ENCODE measurements at places on chromosomes 1 and 21.
A peak's percentile ranks its signal among the peaks of the same experiment; 100 is the strongest.

DNA sequence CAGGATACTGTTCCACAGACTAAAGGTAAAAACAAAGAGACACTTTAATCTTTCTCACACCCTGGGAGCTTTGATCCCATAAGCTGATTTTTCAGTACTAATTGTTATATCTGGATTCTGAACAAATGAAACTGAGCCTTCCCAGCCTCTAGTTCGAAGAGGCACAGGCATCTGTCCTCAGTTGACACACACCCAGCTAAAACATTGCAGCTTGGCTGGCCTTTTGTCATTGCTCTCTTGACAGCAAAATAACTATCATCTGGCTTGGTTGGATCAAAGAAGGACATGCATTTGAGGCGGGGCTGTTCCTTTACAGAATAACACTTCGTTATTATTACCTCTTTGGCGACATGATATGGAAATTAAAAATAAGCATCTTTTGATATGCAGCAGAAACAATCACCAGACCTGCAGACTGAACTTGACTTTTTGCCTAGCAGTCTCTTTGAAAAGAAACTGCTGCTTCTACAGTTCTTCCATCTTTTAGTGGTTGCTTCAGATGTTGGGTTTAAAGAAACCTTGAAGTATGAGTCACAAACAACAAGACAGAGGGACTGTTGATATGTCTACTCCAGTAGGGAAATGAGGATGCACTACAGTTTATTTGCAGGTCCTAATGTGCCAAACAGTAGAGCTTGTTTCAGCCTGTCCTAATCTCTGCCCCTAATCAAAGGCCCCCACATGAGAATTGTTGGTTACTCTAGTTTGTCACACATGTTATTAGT is 166.5 kb downstream of the TPR start:
- DNase-seq: no peak

DNA sequence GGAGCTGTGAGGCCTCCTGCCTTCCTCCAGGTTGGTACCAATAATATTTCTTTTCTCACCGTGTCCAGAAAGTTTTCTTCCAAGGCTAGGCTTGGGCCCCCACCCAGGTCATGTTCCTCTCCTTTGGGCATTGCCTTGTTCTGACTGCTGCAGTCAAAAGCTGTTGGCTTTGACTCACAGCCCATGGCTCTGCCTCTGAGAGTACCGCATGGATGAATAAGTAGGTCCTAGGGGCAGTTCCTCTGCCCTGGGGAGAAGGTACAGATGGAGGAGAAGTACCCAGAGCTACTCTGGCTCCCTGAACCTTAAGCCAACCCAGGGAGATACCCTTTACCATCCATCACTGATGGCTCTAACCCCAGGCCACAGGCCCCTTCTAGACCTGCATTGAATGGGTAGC is 115.0 kb downstream of the NAV1 start:
- DNase-seq: no peak

DNA sequence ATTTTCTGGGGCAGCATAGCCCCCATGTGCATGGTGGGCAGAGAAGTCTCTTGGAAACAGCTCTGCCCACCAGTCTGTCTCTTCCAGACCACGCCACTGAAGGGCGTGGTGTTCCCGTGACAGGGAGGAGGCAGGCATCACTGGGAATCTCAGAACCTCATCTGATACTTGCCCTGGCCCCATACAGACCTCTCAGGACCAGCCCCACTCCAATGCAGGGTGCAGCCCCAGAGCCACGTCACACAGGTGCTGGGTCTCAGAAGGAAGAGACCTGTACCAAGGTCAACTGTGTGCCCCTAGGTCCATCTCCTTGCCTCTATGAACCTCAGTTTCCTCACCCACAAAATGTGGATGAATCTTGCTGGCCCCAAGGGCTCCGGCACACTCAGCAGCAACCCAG is 7.3 kb downstream of the RAP1GAP start:
- no peak for DNase-seq

- DNase-seq: no peak
Measured at GRCh38 chr1:182851825-182852224, 12.7 kb downstream of the DHX9 start.

- DNase-seq: no peak
Measured at GRCh38 chr1:23807453-23807852, 6.9 kb upstream of the GALE start.

DNA sequence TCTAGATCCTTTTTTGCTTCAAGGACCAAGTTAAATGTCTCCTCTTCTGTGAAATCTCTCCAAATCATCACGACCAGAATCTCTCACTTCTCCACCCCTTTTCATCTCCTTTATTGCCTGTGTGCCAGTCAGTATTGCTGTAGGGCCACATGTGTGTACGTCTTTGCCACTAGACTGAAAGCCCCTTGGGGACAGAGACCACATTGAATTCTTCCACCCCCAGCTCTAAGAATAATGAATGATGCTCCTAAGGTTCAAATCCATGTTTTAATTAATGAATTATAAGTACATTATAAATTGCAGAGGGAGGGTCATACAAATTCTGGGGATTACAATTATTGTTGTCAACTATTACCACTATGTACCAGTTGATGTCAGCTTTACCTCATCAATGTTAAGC is 343.8 kb downstream of the USP25 start:
- DNase-seq: no peak

DNA sequence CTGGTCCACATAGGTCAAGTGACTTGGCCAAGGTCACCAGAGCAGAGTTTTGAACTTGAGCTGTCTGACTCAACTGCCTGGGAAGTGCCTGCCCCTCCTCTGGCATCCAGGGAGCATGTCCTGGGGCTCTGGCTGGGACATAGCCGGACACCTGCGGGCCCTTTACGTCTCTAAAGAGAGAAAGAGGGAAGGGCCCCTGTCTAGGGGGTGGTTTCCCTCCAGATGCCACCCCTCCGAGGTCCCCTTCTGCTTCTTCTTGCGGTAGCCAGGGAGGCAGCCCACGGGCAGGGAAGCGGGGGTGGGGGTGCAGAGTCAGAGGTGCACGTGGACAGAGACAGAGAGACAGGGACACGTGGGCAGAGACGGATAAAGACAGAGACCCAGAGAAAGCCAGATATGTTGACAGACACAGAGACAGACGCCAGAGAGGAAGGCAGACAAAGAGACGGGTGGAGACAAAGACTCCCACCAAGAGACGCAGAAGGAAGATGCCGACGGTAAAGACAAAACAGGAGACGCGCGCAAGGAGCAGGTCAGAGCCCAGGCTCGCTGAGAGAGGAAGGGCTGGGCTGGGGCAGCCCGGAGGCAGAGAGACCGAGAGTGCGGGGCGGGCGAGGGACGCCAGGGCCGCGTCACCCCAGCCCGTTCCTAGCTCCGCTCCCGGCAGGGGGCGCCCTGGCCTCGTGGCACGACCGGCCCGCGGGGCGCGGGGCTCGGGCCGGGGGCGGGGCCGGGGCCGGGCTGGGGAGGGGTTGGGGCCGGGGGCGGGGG is 458 bp upstream of the ALPL start:
- peak; percentile 66 for DNase-seq

DNA sequence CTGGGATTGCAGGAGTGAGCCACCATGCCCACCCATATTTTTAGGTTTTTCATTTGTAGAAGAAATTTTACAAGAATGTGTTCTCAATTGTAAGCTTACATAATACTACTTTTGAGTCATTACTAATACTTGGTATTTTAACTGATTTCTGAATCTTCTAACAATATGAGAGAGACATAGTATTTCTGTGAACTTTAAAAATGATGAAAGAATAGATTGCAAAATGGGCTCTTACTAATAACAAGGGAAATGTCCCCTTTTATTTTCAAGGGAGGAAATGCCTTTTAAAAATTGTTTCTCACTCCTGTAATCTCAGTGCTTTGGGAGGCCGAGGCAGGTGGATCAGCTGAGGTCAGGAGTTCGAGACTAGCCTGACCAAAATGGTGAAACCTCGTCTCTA is 5.9 kb downstream of the AGO3 start:
- no peak for DNase-seq

DNA sequence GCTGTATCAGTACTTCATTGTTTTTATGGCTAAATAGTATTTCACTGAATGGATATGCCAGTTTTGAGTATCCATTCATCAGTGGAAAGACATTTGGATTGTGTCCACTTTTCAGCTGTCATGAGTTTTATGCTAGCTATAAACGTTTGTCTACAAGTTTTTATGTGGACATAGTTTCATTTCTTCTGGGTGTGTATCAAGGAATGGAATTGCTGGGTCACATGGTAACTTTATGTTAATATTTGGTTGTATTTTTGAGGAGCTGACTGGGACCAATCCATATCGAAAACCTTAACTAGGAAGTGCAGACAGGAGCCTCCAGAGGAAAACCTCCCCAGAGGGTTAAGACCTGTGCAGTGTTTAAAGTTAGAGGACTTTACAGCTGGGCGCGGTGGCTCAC is 31.8 kb upstream of the DISC1 start:
- DNase-seq: no peak

- no peak for DNase-seq
Measured at GRCh38 chr1:10387677-10388386, 11.0 kb upstream of the PGD start.

- DNase-seq: no peak
Measured at GRCh38 chr1:160217481-160218051, 12.4 kb downstream of the PEA15 start.
